ENCODE measurements at places on chromosomes 6 and 20.

DNA sequence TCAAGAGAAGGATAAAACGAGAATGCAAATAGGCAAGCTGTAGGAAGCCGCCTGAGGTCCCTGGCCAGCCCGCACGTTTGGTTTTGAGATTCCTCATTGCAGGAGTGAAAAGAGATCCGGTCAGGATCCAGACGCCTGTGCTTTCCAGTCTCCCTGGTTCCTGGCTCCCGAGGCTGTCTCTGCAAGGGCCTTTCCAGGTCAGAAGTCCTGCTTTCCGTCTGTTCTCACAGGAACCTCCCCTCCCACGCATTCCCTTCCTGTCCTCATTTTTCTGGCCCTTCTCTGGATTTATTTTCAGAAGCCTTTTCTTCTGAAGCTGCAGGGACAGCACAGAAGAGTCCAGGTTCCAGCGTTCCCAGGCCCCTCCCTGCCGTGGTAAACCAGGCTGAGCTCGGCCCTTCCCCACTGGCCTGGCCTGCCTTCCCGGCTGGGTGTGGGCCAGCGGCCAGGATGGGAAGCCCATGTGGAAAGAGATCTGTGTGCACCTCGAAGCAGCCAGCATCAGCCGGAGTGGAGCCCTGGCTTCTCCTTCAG, 54.0 kb downstream of the TMEM242 start:
- DNase-seq = no peak

GRCh38 chr6:146267447-146267846, 238.6 kb downstream of the GRM1 start:
- no peak for DNase-seq

- DNase-seq = no peak
These were observed 129.0 kb downstream of the JPH2 start for GRCh38 chr20:44057698-44058675.

DNA sequence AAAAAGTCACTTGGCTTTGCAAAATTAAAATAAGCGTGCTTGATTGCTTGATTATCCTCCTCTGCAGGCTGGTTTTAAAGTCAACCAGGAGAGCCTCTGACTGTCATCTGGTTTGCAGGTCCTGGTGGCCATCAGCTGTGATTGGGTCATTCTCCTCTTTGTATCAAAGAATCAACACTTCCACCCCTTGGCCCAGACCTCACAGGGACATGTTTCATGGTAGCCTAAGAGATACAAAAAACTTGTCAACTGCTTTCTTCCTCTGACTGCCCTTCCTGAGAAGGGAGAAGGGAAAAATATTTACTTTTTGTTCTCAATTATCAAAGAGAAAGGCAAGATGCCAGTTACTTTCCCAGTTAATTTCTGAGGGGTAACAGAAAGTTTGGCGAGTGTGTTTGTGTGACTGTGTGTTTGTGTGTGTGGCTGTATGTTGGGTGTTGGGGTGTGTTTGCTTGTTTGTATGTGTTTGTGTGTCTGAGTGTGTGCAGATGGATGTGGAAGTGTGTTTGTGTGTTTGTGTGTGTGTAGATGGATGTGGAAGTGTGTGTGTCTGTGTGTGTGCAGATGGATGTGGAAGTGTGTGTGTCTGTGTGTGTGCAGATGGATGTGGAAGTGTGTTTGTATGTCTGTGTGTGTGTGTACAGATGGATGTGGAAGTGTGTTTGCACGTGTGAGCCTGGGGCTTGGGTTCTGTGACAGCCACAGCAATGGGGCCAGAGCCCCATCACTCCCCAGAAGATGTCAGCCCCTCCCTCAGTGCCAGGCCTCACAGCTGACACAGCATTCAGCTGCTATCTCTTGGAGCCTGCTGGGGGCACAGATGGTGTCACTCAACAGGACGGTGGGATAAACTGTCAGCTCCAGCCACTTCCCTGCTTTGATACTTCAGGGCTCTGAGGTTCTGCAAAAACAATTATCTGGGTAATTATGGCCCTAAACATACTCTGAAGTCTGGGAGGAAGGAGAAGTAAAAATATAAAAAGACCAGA, 98.6 kb upstream of the RNF24 start:
- no peak for DNase-seq

DNA sequence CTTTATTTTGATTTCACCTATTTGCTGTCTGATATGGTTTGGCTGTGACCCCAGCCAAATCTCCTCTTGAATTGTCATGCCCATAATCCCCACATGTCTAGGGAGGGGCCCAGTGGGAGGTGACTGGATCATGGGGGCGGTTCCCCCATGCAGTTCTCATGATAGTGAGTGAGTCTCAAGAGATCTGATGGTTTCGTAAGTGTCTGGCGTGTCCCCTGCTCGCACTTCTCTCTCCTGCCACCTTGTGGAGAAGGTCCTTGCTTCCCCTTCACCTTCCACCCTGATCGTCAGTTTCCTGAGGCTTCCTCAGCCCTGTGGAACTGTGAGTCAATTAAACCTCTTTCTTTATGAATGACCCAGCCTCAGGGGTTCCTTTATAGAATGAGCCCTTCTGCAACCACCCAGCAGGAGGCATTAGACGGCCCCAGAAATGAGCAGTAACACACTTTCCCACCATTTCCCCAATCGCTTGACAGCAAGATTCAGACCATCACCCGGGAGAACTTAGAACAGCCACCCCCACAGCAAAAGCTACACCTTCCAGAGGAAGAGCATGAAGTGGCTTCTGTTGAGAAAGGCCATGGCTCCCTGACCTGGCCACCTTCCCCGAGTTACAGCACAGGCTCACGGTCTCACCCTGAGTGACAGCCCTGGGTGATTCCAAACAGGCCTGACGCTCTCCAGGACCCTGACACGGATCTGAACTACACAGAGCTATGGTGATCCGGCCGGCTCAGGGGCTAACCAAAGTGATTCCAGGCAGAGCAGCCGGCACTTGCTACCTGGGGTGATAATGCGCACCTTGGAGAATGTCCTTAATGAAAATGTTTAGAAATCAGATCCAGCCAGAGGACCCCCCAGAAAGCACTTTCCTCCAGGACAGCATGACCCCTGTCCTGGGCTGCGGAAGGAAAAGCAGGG, 131.2 kb upstream of the CDH4 start:
- DNase-seq = peak; percentile 18

DNA sequence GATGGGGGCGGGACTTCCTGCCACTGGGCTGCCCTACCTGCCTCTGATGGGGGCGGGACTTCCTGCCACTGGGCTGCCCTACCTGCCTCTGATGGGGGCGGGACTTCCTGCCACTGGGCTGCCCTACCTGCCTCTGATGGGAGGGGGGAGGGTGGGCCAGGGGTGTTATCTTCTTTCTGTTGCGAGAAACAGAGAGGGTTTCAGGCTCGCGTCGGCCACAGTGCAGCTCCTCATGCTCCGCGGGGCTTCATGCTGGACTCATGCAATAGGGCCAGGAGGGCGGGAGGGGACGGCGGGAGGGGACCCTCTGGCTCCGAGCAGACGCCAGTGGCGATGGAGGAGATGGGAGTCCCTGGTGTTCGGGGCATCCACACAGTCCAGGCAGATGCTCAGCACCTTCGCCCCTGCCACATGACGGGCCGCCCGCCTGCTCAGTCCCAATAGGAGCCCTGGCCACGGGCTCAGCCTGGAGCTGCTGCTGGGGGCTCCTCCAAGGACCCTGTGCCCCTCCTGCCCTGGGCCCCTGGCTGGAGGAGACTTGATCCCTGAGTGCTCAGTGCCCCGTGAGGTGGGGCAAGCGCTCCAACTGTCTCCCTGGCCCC, 48.8 kb upstream of the CHRNA4 start:
- DNase-seq = no peak

DNA sequence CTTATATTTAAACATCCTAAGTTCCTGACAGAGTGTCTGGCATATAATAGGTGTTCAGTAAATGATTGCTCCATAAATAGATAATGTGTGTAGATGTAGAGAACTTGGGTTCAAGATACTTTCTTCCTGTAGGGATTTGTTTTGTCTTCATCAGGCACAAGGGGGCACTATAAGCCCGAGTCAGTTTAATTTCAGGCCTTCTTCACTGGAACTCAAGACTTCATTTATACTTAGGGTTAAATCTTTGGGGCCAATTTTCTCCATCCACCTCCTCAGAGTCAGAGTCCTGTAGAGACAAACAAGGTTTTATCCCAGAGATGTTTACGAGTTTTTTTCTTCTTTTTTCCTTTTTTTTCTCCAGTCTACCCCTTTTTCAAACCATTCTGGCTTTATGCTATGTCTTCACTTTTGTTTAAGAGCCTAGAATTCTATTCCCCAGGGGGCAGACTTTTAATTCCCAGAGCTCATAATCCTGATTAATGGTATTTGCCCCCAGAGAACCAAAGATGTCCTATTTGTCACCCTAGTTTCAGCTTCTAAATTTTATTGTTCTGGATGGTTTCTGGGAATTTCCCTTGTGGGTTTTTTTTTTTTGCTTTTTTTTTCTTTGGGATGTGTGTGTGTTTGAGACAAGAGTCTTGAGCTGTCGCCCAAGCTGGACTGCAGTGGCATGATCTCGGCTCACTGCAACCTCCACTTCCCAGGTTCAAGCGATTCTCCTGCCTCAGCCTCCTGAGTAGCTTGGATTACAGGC, 88.4 kb downstream of the HFE start:
- DNase-seq = peak; percentile 68

DNA sequence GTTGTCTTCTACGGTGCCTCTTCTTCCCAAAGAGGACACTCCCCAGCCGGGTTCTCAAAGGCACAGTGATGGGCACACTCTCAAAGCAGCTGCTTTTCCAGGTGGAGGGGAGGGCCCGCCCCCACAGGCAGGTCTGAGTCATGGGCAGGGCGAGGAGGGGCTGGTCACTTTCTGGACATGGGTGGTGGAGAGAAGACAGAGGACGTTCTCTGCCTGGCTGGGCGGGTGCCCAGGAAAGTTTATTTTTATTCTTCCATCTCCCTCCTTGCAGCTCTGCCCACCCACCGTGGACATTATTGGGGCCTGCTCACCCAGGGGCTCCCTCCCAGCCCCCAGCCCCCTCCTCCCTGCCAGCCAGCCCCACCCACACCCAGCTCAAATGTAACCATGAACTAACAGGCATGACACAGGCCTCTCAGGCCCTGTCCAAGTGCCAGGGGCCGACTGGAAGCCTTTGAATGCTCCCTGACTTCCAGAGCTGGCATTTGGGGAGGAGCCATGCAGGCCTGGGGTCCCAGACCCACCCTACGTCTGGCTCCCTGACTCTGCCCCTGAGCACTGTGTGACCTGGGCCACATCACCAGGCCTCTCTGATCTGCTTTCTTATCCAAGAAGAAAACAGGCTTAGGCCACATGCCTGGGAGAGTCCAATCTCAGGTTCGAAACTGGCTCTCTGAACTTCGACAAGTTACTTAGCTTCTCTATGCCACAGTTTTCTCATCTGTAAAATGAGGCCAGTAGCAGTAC, 8.0 kb downstream of the TGM2 start:
- no peak for DNase-seq

- no peak for DNase-seq
These were observed 117.9 kb downstream of the JARID2 start for GRCh38 chr6:15363523-15364400.

DNA sequence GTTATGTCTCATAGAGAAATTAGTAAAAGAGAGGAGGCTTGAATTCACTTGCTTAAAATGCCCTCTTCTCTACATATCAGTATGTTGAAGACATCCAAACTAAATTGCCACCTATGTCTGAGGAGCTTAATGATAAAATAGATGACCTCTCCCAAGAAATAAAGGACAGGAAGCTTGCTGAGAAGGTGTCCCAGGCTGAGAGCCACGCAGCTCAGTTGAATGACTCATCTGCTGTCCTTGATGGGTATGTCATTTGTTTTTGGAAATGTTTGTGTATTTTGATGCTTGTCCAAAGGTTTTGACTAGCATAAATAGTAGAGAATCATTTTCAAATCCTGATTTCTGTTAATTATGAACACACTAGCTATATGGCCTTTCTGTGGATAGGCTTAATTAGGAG, 307.7 kb downstream of the ARHGAP18 start:
- DNase-seq = no peak

- DNase-seq = no peak
These were observed 210.3 kb upstream of the FERMT1 start for GRCh38 chr20:6333110-6333509.

DNA sequence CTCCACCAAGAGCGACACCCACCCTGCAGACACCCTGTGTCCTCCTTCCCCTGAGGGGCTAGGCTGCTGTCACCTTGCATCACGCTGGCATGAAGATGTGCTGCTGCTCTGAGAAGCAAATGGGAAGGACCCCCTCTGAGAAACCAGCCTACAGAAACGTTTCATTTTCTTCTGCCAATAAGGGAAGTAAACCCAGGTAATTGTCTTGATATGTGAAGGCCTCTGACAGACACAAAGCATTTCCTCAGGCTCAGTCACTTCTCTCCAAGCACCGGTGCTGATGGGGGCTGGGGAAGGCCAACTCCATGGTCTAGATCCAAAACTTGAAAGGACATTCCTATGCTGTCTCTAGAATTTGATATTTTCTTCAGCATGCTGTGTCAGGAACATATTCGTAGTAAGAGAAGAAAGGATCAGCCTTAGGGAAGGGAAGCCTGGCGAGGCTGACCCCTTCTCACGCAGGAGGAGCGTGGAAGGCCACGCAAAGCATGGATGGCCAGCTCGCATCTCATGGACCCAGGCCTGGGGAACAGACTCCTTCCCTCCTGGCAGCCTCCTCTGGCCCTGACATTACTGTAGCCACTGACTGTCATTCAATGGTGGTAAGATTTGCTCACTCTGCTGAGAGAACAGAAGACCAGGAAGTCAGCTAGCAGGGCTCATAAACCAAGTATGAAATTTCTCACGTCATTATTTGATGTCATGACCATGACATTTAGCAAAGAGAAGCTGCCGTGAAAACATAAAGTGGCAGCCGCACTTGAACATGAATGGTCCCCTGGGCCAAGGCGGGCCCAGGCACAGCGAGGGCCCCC, 20.4 kb downstream of the ACSS1 start:
- no peak for DNase-seq

DNA sequence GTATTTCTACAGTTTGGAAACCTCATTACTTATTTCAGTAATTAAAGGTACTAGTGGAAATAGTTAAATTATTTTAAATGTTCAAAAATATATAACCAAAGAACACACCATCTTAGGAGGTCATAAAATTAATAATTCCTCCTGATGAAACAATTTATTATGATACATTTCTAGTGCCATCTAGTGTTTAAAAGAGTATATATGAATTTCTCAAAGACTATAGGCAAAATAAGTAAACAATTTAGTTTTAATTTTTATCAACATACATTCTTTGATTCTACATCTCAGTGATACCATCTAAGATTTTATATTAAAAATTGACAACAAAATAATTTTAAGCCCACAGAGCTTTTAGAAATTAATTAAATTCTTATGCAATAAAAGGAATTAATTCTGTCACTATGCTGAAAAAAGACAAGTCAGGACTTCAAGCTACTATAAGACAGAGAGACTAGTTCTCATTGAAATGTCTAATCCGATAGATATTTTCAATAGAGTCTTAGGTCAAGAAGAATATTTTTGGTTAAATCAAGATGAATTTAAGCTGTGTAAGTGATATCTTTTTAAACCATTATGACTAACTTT, 107.8 kb upstream of the RNF217 start:
- DNase-seq = no peak
